ENCODE measurements at places on chromosomes 7 and 10.

DNA sequence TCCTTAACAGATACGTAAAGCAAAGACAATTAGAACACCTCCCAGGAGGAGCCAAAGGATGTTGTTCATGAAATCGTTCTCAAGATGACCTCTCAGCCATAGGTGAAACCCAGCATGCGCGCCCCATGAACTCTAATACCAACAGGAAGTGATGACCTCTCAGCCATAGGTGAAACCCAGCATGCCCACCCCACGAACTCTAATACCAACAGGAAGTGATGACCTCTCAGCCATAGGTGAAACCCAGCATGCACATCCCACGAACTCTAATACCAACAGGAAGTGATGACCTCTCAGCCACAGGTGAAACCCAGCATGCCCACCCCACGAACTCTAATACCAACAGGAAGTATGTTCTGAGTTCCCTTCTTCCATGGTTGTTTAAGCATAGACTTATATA lies 205.2 kb upstream of the ADARB2 start:
- DNase-seq = no peak

DNA sequence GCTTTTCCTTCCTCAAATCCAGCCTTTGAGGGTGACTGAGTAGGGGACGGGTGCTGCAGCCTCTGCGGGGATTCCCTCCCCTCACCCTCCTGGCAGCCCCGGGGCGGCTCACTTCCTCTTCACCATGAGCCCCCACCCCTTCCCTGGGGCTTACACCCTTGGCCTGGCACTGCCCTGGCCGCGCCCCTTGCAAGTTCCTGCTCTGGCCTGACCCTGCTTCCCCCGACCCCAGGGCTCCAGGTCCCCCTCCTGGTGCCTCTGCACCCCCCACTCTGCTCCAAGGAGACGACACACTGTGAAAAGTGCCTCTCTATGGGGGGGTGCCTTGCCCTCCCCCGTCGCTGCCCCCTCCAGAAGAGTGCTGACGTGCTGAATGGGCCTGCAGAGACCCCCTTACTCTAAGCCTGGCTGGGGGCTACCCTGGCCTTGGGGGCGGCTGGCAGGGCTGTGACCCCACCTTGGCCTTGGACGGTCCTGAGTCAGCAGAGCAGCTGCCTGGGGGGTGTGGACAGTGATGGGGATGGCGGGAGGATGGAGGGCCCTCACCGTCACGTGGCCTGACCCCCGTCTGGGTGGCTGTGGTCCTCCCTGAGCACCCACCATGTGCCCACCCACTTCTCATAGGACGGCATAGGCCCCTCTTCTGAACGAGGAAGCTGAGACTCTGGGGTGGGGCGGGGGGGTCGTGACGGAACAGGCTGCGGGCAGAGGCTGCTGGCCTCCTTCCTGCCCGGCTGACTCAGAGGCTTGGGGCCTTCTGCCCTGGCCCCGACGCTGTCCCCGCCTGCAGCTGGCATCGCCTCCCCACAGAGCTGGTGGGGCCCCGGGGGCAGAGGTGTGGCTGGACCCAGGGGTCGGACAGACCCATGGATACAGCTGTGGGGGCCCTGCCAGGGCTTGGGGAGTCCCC lies 9.8 kb downstream of the LFNG start:
- peak; percentile 74 for DNase-seq

DNA sequence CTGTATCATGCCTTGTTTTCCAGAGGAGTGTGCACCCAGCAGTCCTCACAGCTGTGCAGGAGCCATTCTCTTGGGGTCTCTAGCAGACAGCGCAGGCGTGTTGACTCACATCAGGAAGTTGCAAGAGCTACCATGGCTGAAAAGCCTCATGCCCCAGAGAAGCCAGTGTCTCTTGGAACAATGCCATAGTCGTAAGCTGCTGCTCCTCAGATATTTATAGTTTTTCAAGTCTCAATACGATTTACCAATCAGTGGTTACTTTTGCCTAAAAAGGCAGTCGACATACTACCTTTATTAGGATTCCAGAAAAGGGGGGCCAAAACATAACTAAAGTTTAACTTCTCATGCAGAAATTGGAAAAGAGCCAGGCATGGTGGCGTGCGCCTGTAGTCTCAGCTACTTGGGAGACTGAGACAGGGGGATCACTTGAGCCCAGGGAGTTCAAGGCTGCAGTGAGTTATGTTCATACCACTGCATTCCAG lies 407.7 kb downstream of the PARD3 start:
- DNase-seq = no peak

DNA sequence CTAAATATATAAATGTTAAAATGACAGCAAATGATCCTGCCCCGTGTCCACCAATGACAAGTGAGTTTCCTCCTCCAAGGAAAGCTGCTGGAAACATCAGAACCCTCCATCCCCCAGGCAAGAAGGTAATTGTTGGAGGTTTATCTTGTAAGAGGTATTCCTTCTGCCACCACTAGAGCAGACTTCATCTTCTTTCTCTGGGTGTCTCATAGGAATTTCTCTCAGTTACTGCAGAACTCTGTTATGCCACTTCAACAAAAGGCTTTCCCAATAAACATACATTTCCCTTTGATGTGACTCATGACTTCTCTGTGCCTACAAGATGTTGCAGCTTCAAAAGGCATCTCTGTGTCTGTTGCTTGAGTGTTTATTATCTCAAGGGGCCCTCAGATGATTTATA lies 279.1 kb downstream of the BMPER start:
- DNase-seq = no peak

- DNase-seq = no peak
Measured at GRCh38 chr7:132463922-132464321, 112.3 kb downstream of the PLXNA4 start.

- DNase-seq = no peak
Measured at GRCh38 chr10:32976338-32976737, 18.3 kb upstream of the ITGB1 start.

GRCh38 chr7:94612661-94613060 lies 43.3 kb downstream of the SGCE start:
- DNase-seq = no peak

- DNase-seq = no peak
Measured at GRCh38 chr7:77459311-77459726, 43.2 kb upstream of the GSAP start.

GRCh38 chr10:117132751-117133231 lies 5.3 kb downstream of the VAX1 start:
- DNase-seq = peak; percentile 11

DNA sequence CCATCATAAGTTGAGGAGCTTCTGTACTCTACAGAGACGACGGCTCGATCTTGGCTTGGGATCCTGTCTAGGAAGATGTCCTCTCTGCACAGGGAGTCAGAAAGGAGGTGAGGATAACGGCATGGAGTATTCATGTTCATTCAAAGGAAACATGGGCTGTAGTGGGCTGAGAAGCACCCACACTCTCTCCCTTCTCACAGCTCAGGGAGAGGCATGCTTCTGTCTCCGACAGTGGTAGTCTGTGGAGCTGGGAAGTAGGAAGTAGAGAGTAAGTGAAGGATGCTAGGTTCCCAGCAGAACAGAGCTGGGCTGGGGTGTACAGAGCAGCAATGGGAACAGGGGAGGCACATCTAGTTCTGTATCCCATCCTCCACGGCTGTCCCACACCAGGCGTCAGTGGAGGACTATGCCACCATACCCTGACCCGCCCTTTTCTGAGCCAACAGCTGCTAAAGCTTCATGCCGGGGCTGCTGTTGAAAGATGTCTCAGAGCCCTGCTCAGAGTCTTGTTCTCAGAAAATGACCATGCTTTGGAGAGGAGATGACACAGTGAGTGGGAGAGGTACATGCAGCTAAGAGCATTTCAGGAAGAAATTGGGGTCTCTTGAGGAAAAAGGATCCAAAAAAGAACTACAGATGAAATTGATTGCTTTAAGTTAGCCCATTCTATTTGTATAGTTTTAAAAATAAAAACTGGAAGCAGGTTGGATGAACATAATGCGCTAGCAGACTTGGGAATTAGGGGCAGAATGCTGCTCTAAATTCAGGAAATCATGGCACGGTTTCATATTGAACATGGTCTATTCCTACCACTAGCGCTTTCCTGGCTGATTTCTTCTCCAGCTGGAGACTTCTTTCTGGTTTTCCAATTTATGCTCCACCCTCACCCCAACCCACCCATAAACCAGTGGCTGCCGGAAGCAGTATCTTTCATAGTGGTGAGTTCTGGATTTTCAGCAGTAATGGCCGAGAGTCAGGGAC lies 138.6 kb downstream of the CHN2 start:
- DNase-seq = no peak

- DNase-seq = no peak
Measured at GRCh38 chr7:69749994-69750393, 151.7 kb downstream of the AUTS2 start.

- DNase-seq = no peak
Measured at GRCh38 chr10:97445357-97445721, 467 bp downstream of the EXOSC1 start.

DNA sequence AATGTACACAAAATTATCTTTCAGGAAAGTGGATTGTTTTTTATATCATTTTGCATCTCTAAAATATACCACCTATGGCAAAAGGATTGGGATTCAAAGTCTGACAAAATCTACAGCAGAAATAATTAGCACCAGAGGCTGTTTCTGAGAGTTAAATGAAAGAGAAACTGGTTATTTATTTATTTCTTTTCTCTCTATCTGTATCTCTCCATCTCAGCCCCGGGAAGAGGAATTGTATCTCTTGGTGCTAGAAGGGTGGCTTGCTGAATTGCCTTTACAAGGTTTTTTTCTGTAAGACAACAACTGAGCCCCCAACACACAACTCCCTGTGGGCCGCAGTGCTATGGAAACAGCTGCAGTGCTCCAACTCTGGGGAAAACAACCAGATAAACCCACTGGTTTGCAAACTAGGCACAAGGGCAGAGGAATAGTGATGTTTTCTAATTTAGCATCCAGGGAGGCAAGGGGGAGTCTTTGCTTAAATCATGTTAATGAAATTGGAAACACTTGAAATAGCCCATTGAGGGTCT lies 249.0 kb downstream of the KCNMA1 start:
- DNase-seq = no peak

- no peak for DNase-seq
Measured at GRCh38 chr7:50333221-50333651, 28.7 kb downstream of the IKZF1 start.

GRCh38 chr7:120994512-120995410 lies 6.2 kb downstream of the CPED1 start:
- no peak for DNase-seq

- DNase-seq = no peak
Measured at GRCh38 chr7:114554781-114555537, 140.3 kb downstream of the FOXP2 start.

GRCh38 chr10:119702583-119702982 lies 23.3 kb upstream of the INPP5F start:
- DNase-seq = no peak

- DNase-seq = no peak
Measured at GRCh38 chr10:28914701-28915100, 237.4 kb downstream of the BAMBI start.

GRCh38 chr10:15084502-15084922 lies 4.1 kb downstream of the ACBD7 start:
- DNase-seq = no peak

GRCh38 chr10:79292891-79293746 lies 54.1 kb upstream of the PPIF start:
- peak; percentile 59 for DNase-seq

DNA sequence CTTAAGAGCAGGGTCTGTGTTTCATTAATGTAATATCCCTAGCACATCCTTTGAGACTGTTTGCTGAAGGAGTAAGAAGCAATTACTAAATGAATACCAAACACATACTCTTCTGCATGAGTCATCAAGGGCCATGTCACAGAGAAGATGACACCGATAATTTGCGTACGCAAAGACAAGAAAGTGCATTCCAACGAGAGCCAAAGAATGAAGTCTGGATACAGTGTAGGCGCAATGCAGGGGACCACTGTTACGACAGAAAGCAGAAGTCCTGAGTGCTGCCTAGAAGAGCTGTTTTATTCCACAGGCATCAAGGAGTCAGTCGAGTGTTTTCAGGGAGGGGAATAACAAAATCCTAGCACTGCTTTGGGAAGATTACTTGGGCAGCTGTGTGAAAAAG lies 62.7 kb downstream of the VPS41 start:
- DNase-seq = no peak

GRCh38 chr10:128275388-128276177 lies 149.4 kb upstream of the MKI67 start:
- DNase-seq = peak; percentile 6

DNA sequence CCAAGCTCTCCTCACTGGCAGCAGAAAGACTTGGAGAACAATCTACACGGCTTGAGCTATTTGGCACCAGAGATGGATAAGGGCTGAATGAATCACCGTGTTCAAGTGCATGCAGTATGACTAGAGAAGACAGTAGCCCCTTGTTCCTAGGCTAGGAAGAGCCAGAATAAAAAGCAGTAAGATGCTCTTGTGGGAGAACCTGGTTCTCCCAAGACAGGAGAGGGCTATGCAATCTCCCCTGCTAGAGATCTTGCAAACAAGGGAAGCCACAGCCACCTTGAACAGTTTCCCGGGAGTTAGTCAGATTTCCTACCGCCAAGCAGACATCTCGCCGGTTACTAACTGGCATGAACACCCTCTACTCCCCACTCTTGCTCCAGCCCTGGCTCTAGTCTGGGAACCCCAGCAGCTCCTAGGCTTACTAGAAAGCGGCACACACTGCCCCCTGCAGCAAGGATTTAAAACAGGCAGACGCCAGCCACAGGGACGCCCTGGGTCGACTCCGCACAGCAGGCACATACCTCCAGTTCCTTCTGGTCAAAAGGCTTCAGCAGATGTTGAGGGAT lies 107.3 kb downstream of the SMURF1 start:
- DNase-seq = peak; percentile 16

DNA sequence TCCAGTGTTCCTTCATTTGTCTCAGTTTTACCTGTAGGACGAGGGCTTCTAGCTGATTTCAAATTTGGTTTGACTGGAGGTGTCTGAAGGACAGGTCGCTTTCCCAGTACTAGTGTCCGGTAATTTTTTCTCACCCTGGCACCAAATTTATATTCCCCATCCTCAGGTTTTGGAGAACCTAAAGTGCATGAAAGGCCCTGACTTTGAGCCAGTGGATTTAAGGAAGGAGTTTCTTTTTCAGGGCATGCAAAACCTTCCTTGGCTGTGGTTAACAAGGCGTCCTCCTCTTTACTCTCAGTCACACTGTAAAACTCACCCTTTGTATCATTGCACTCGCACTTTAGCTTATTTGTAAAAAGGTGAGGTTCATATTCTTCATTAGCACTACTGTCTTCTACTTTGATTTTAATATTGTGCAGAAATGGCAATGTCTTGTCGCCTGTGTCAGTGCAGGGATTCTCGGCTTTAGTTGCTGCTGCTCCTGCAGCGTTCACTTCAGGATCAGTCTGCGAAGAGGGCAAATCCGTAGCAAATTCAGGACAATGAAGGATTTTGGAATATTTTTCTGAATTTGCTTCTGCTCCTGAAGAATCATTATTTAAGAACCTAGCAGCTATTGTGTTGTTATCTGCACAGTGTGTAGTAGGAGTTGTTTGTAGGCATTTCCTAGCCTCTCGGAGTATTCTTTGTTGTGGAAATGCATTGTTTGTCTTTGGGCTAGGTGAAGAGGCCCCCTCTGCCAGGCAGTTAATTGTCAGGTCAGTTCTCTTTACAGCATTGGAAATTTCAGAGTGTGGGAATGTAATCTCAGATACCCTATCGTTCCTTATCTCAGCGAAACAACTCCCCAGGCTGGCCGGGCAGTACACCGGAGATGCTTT lies 9.9 kb downstream of the SKIDA1 start:
- DNase-seq = no peak

- no peak for DNase-seq
Measured at GRCh38 chr10:69854511-69855345, 53.0 kb downstream of the COL13A1 start.

- DNase-seq = no peak
Measured at GRCh38 chr10:118957443-118957825, 72.1 kb upstream of the NANOS1 start.

GRCh38 chr10:48794074-48794473 lies 109.4 kb downstream of the WDFY4 start:
- no peak for DNase-seq

GRCh38 chr7:105298439-105298894 lies 90.3 kb downstream of the SRPK2 start:
- no peak for DNase-seq
